COR-L47 (cell line): ENCODE measurements at places on chromosomes 2 and 18.

GRCh38 chr2:42953216-42953615, 160.8 kb upstream of the HAAO start:
- DNase-seq, result no peak

- no peak for DNase-seq
Measured at GRCh38 chr2:232058931-232059330, 97.4 kb downstream of the DIS3L2 start.

DNA sequence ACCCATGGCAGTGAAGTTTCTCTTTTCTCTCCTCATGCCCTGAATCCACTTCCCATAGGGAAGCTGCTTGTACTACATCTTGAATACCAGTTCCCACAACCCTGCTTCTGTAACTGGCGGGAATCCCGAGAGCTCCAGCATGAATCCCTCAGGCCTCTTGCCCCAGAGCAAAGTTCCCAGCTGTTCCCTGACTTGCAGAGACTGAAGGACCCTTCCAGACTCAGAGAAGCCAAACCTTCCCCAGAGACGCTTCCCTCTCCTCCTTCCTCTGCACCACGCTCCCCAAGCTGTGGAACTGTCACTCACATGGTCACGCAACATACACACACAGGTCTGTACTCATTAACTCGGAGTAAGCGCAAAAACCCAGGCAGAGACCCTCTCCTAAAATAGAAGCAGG, 26.4 kb downstream of the TRAPPC12 start:
- no peak for DNase-seq

DNA sequence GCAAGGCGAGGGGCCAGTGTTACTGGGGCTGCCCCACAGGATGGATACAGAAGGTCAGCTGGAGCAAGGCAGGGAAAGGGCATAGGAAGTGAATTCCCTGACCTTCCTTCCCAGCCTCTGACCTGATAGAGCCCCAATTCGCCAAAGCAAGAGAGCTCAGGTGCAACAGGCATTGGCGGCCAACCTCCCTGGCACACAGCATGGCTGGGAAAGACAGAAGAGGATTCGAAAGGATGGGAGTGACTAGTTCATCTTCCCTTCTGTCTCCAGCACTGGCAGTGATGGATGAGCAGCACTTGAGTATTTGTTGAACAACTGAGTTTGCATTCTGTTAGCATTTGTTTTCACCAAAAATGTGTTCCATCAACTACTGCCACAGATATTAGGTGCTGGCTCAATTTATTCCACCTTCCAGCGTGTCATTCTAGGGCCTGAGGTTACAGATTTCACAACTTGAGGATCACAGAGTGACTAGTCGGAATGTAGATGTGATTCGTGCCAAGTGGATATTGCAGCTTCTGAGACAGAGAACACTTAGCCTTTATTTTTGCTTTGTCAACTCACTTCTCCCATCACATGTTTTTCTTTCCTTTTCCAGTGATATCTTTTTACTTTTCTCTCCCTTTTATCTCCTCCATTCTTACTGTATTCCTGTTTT, 6.2 kb downstream of the COPS8 start:
- no peak for DNase-seq

GRCh38 chr2:230439590-230439989, 23.6 kb downstream of the SP100 start:
- DNase-seq, result no peak

DNA sequence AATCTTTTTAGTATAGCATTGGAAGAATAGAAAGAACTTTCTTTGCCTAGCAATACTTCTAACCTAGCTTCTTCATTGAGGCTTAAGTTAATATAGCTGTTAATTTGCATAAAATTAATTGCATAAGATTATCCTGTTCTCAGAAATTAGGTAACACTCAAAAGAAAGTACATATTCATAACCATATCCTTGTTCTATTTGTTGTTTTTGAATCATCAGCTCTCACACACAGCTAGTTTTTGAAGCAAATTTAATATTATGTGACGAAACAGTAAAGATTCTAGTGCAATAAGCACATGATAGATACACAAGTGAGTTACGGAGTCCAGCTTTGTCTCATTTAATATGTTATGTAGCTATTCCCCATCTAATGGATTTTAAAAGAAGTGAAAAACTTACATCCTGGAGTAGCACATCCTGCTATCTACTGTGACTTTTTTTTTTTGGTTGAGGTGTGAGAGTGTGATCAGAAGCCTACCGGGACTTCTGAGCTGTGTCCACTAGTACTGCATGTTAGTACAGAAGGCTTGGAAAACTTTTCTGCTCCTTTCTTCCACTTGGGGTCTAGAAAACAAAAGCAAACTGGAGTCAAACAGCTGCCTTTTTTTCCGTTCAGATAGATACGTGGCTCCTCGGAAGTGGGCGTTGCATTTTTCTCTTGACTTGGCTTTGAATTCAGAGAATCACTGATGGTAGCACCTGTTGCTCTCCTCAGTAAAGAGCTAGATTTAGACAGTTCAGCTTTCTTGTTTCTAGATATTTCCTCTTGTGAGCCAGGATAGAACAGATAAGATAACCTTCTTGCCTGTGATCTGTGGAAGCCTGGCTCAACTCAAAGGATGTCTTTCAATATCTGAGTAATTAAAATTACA, 27.2 kb downstream of the KDM3A start:
- no peak for DNase-seq

DNA sequence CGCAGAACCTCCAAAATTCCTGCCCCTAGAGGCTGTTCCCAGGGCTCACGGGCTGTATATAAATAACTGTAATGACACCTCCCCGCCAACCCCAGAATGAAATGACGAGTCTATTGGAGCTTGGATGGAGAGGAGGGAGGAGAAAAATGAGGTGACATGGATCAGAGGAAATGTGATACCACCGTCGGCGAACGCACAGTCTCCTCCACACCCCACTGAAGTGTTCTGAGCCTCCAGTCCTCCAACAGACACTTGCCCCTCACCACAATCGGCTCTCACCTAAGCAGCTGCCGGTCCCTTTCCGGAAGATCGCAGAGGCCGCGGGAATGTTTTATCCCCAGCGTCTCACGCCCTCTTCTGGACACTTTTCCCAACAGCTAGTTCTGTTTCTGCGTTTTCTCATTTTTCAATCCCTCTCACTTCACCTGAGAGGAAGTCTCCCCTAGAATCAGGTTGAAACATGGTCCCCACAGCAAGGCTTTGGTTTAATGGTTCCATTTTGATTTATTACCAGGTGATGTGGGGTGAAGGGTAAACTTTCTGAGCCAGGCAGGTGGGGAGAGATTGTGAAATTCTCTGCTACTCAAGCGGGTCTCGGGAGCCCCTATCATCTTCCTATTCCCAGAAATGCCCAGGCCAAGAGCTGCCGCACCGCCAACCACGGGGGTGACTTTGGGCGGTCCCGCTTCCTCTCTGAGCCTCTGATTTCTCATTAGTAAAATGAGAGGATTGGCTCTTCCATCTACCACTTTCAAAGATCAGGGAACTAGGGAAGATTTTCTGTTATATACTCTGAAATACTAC, 9.1 kb upstream of the MYO5B start:
- peak; percentile 84 for DNase-seq
